NCI-H1930 (cell line): ENCODE measurements at places on chromosomes 2 and 18.
A peak's percentile ranks its signal among the peaks of the same experiment; 100 is the strongest.

- DNase-seq, result no peak
These were observed 901 bp downstream of the WDFY1 start for GRCh38 chr2:223944166-223944702.

GRCh38 chr2:239092571-239093294, 244.8 kb downstream of the TWIST2 start:
- no peak for DNase-seq

DNA sequence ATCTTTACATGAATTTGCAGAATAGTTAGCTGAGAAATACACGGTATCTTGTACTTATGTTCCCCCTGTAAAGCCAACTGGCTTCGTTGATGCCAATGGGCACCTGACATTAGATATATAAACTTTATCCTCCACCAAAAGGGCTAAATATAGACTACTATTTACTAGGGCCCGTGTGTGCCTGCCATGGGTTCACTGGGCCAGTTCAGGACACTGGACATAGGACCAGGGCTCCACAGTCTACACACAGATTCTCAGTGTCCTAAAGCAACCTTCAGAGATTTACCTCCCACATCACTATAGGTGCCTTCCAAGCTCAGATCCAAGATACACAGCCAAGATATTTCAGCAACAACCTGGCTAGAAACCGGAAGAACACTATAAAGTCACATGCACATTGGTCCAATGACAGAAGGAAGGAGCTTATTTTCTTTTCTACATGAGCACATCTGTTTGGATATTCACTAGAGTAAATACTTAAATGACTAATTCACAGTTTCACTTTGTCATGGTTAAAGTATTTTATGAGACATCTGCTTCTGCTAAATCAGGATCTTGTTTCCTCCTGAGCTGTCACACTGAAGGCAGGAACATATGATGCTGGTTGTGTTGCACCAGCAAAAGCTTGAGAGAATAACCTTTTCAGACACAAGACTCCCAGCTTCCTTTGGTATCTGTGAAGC, 95.1 kb downstream of the MYO5B start:
- DNase-seq, result no peak

DNA sequence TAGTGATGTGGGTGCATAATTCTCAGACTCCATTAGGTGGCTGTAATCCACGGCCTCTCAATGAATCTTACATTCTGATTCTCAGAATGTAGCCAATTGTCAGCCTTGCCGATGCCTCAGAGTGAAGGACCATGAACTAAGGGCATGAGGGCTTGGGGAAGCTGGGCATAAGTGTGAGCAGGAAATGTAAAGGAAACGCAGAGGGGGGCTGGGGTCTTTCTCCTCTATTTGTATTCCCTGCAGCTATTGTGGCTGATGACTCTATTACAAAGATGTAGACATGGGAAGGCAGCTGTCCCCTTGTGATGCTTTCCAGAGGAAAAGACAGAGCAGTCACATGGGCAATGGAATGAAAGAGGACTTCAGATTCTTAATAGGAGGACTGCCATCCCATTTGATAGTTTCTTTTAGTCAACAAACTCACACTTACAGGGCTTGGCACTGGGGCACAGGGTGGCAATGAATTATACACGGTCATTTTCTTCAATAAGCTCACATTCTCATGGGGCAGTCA, 353.2 kb upstream of the PKDCC start:
- DNase-seq, result no peak

- no peak for DNase-seq
These were observed 75.2 kb downstream of the ZNF516 start for GRCh38 chr18:76419811-76420210.

DNA sequence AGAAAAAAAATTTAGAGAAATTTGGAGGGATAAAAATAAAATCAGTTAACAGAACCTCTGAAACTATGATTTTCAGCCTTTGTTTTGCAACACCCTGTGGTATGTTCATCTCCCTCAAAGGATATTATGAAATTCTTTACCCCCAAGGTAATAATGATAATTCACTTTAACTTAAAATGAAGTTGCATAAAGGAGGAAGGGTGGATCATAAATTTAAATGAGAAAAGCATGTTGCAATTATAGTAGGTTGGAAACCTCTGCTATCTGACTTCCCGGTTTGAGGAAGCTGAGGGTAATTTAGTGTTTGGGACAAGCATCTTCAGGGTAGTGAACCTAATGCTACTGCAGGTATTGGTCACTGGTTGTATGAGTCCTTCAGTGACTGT, 102.9 kb downstream of the BABAM2 start:
- no peak for DNase-seq

DNA sequence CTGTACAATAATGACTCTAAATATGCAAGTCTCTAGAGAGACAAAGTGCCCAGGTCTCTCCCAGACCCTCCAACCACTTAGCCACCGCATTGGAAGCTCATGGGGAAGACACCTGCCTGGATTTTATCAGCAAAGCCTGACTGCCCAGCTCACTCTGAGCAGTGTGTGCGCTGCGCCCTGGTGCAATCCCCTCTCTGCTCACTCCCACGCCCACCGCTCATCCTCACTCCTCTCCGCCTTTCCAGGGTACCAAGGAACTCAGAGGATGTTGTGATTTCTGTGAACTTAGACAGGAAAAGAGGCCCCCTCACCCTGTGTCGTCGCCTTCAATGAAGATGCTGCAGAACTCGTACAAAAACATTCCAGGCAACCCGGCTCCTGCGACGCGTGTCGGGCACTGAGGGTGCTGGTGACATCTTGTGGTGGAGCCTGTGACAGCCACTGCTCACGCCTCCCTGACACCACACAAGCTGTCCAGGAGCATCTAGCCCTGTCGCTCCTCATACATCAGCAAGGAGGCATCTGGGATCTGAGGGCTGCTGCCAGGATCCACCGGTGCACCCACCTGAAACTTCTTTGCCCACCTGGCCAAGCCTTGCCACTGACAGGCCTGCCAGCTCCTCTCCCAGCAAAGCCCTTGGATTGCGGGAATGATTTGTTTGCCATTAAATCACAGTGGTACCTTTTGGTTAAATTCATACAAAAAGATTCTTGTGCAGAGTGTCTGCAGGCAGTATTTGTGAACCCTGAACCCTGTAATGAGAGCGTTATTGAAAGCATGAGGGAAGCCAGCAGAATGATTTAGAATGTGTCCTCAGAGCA, 220.4 kb downstream of the ZNF516 start:
- DNase-seq, result peak; percentile 31

- no peak for DNase-seq
These were observed 209.2 kb downstream of the LOXHD1 start for GRCh38 chr18:46447792-46448191.

- DNase-seq, result no peak
These were observed 26.2 kb upstream of the KCNG2 start for GRCh38 chr18:79771446-79772107.

DNA sequence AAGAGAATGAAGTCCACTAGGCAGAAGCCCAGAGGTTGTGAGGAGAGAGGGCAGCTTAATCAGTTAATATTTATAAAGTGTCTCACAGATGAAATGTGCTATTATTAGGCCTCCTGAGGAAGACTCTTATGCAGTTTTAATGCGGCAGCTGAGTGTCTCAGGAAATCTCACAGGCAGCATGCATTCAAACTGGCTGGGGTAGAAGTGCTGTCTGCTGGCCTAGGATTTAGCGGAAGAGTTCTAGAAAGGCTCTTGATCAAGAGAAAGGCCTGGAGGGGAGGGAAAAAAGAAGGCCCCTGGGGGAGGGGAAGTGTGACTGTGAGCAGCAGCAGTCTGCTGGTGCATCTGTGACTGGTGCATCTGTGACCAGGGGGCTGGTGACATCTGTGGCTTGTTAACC, 133.0 kb downstream of the FSHR start:
- DNase-seq, result no peak

DNA sequence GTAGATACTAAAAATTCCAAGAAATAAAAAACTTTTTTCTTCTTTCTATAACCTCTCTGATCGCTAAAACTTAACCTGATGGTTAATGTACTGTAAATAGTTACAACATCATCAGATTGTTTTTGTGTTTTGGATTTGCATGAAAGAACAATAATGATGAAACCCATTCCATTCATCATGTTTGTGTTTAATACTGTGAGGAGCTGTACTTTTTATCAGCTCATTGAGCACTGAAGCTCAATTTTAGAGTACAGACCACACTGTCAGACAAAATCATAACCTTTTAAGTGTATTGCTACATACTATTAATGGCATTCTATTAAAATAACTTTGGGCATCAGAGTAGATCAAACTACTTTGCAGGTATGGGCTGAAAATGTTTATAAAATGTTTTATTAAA, 14.8 kb upstream of the BBS5 start:
- no peak for DNase-seq

- DNase-seq, result no peak
These were observed 506.6 kb upstream of the SPHKAP start for GRCh38 chr2:228688007-228688645.

DNA sequence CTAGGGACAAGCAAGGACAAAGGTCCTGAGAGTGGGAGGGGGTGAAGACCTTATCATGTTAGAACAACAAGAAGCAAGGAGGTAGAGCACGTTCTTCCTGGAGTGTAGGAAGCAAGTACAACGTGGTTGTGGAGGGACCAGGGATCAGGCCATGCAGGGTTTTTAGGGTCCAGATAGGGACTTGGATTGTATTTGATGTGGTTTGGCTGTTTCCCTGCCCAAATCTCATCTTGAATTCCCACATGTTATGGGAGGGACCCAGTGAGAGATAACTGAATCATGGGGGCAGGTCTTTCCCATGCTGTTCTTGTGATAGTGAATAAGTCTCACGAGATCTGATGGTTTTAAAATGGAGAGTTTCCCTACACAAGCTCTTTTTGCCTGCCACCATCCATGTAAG, 53.2 kb downstream of the ICA1L start:
- DNase-seq, result no peak
